Type B pancreatic cell (in vitro differentiated cells): ENCODE measurements at places on chromosomes 13 and 19. TPM values are rescaled to one million over a fixed set of nuclear protein-coding genes. Genes with fewer than 3 reads are reported as not detected.

The KLK4 gene
- total RNA-seq, result 0.46 TPM in 1 of 2 replicates, not detected in the other

The MIA gene
- 1.7 and 3.2 TPM in 2 replicates for total RNA-seq

The ZNF69 gene
- 18.6 and 20.1 TPM in 2 replicates for total RNA-seq

The CRX gene
- not detected in 2 replicates for total RNA-seq

The KLK8 gene
- total RNA-seq, result 2.6 and 12.0 TPM in 2 replicates

The CLEC11A gene
- total RNA-seq, result 4.2 and 5.9 TPM in 2 replicates

The AKT2 gene
- 138 and 149 TPM in 2 replicates for total RNA-seq

The SOX1 gene
- total RNA-seq, result 0.17 and 1.3 TPM in 2 replicates

- H3K27me3 ChIP-seq, result peaks cover 43% of the 10 kb centered on the region
- no peak overlapping the region for H3K27ac ChIP-seq
- no peaks in the 10 kb centered on the region for H3K36me3 ChIP-seq
- H3K4me1 ChIP-seq, result no peaks in the 10 kb centered on the region
- DNase-seq, result no peak
These were observed 899 bp downstream of the GIPC3 start for GRCh38 chr19:3586127-3586626.

DNA sequence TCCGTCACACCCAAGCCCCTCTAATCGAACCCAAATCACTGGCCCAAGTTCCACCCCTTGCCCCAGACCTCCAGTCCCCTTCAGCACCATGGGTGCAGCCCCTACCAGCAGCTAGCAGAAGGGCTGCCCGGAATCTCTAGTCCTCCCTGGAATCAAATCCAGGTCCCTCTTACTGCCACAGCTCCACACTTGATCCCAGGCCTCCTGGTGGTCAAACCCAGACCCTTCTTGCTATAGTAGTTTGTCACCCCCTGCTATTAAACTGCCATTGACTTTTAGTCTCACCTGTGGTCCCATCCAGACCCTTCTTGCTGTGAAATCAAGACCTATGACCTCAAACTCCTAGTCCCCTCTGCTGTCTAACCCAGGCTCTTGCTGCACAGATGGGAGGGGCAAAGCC, 8.7 kb downstream of the HIPK4 start:
- H3K4me3 ChIP-seq, result no peak overlapping the region
- H3K27me3 ChIP-seq, result no peaks in the 10 kb centered on the region
- H3K4me1 ChIP-seq, result no peaks in the 10 kb centered on the region
- no peaks in the 10 kb centered on the region for H3K36me3 ChIP-seq

GRCh38 chr13:37263871-37264270, 158.4 kb upstream of the CSNK1A1L start:
- DNase-seq, result no peak
- H3K27ac ChIP-seq, result no peak overlapping the region
- H3K27me3 ChIP-seq, result no peaks in the 10 kb centered on the region
- H3K4me1 ChIP-seq, result no peaks in the 10 kb centered on the region

- peaks cover 2% of the 10 kb centered on the region for H3K27me3 ChIP-seq
- H3K4me1 ChIP-seq, result peaks cover 22% of the 10 kb centered on the region
- peak overlapping the region; percentile 100 for H3K4me3 ChIP-seq
- H3K27ac ChIP-seq, result peak overlapping the region; percentile 87
- no peak for DNase-seq
These were observed 1.5 kb downstream of the CALM3 start for GRCh38 chr19:46602392-46603194.

GRCh38 chr13:37319031-37319443, 213.6 kb upstream of the CSNK1A1L start:
- no peak overlapping the region for H3K27ac ChIP-seq
- H3K36me3 ChIP-seq, result peaks cover 3% of the 10 kb centered on the region
- DNase-seq, result no peak
- no peak overlapping the region for H3K4me3 ChIP-seq
- no peaks in the 10 kb centered on the region for H3K27me3 ChIP-seq
- no peaks in the 10 kb centered on the region for H3K4me1 ChIP-seq

GRCh38 chr13:103133556-103133955, 67.3 kb upstream of the SLC10A2 start:
- H3K4me3 ChIP-seq, result no peak overlapping the region
- H3K27ac ChIP-seq, result no peak overlapping the region
- DNase-seq, result no peak
- H3K4me1 ChIP-seq, result peaks cover 10% of the 10 kb centered on the region

- H3K27ac ChIP-seq, result no peak overlapping the region
- no peak overlapping the region for H3K4me3 ChIP-seq
- peaks cover 6% of the 10 kb centered on the region for H3K4me1 ChIP-seq
- H3K36me3 ChIP-seq, result peaks cover 11% of the 10 kb centered on the region
- DNase-seq, result no peak
These were observed 30.1 kb downstream of the DNAJC3 start for GRCh38 chr13:95707035-95707434.

- no peak for DNase-seq
- peak overlapping the region; percentile 86 for H3K27ac ChIP-seq
- H3K27me3 ChIP-seq, result peaks cover 4% of the 10 kb centered on the region
These were observed 3.9 kb upstream of the SSBP4 start for GRCh38 chr19:18415178-18415867.

DNA sequence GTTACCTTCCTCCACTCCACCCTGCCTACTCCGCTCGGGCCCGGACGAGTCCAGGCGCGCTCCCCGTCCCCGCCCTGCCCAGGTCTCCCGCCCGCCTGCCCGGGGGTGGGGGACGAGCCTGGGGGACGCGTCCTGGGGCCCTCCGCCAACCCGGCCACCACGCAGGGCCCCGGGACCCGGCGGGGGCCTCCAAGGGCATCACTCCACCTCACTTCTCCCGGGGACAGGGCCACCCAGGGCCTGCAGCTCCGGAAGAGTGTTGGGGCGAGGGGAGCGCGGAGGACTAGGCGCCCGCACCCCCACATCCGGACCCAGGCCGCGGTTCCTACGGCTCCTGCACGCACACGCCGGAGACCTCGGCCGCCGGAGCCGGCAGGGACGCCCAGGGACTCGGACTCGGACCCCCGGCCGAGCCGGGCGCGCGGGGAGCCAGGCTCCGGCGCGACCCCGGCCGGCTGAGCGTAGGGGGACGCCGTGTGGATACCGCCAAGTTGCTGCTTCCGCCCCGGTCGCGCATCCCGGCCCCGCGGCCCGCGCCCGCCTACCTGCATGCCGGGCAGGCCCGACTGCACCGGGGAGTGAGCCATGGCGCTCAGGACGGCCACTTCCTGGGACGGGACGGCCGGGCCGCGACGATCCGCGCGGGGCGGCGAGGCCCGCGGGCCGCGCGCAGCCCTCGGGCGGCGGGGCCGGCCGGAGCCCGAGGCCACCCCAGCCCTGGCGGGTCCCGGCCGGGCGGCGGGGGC, 534 bp downstream of the STK24 start:
- peak overlapping the region; percentile 96 for H3K4me3 ChIP-seq
- H3K27ac ChIP-seq, result no peak overlapping the region
- H3K4me1 ChIP-seq, result peaks cover 52% of the 10 kb centered on the region
- H3K27me3 ChIP-seq, result no peaks in the 10 kb centered on the region
- peaks cover 3% of the 10 kb centered on the region for H3K36me3 ChIP-seq

GRCh38 chr13:112790735-112791641, 101.2 kb downstream of the ATP11A start:
- peaks cover 8% of the 10 kb centered on the region for H3K4me1 ChIP-seq
- no peak overlapping the region for H3K4me3 ChIP-seq
- H3K27ac ChIP-seq, result no peak overlapping the region
- peak; percentile 66 for DNase-seq

GRCh38 chr19:1486720-1487575, 3.2 kb downstream of the PCSK4 start:
- peaks cover 4% of the 10 kb centered on the region for H3K4me1 ChIP-seq
- DNase-seq, result no peak
- no peak overlapping the region for H3K27ac ChIP-seq
- no peak overlapping the region for H3K4me3 ChIP-seq
- H3K27me3 ChIP-seq, result peaks cover 7% of the 10 kb centered on the region

GRCh38 chr19:50422397-50423278, 3.9 kb downstream of the SPIB start:
- DNase-seq, result no peak
- peaks cover 22% of the 10 kb centered on the region for H3K27me3 ChIP-seq
- H3K27ac ChIP-seq, result no peak overlapping the region
- peaks cover 7% of the 10 kb centered on the region for H3K4me1 ChIP-seq
- peaks cover 4% of the 10 kb centered on the region for H3K36me3 ChIP-seq

- no peak for DNase-seq
- H3K4me3 ChIP-seq, result no peak overlapping the region
- no peaks in the 10 kb centered on the region for H3K36me3 ChIP-seq
- no peak overlapping the region for H3K27ac ChIP-seq
- peaks cover 77% of the 10 kb centered on the region for H3K27me3 ChIP-seq
- H3K4me1 ChIP-seq, result no peaks in the 10 kb centered on the region
These were observed 22.0 kb downstream of the SHANK1 start for GRCh38 chr19:50697414-50698124.

- no peak overlapping the region for H3K27ac ChIP-seq
- no peak overlapping the region for H3K4me3 ChIP-seq
- H3K27me3 ChIP-seq, result no peaks in the 10 kb centered on the region
- DNase-seq, result no peak
These were observed 8.1 kb downstream of the MRPS31 start for GRCh38 chr13:40762849-40763248.
